NCI-H1694 treated with DMSO at 0.1 percent for 48 hours (cell line): ENCODE measurements at places on chromosomes 7 and 10.

DNA sequence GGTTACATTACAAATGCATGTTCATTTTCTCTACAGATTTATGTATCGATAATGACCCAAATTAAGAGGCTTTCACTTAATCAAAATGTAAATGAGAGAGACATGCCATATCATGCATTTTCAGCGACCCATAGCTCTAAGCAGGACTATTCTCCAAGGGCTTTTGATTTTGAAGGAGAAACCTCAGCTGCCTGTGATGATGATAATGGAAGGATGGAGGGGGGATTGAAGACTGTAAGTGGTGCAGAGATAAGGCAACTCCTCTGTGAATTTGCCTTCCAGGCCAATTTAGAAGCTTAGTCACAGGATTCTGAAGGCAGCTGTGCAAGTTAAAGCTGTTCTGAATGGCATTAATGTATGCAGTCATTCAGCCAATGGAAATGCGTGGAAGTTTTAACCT, 8.3 kb downstream of the VSTM2A start:
- DNase-seq = no peak

DNA sequence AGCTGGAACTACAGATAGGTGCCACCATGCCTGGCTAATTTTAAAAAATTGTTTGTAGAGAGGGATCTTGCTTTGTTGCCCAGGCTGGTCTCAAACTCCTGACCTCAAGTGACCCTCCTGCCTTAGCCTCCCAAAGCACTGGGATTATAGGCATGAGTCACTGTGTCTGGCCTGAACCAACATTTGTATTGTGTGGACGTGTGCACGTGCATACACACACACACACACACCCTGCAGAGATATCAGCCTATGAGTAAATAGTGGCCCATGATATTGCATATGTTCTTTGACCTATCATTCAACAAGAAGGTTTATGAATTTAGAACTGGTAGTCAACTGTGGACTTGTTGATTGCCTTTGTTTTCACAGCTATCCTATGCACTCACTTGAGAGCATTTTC, 161.6 kb downstream of the BAMBI start:
- DNase-seq = no peak

GRCh38 chr7:29921404-29922010, 68.1 kb downstream of the SCRN1 start:
- peak; percentile 69 for DNase-seq

GRCh38 chr7:106795877-106796231, 69.2 kb upstream of the PIK3CG start:
- DNase-seq = no peak

- DNase-seq = no peak
Observed at GRCh38 chr7:82156168-82156567, 287.4 kb downstream of the CACNA2D1 start.

GRCh38 chr7:1298931-1299885, 66.5 kb downstream of the UNCX start:
- no peak for DNase-seq

DNA sequence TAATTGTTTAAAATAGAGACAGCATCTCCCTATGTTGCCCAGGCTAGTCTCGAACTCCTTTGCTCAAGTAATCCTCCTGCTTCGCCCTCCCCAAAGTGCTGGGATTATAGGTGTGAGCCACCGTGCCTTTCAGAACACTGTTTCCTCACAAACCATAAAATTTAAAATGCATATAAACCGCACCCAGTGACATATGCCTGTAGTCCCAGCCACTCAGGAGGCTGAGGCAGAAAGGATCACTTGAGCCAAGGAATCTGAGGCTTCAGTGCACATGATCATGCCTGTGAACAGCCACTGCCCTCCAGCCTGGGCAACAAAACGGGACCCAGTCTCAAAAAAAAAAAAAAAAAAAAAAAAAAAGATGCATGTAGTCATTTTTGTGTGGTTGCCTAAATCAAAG, 36.8 kb downstream of the ACBD5 start:
- DNase-seq = no peak

GRCh38 chr10:73812657-73813056, 1.3 kb upstream of the NDST2 start:
- no peak for DNase-seq

GRCh38 chr7:35251606-35252310, 2.1 kb downstream of the TBX20 start:
- DNase-seq = no peak

- no peak for DNase-seq
Observed at GRCh38 chr10:102627736-102628293, 16.5 kb upstream of the TRIM8 start.

- peak; percentile 9 for DNase-seq
Observed at GRCh38 chr7:71710442-71710841, 578.5 kb downstream of the GALNT17 start.

GRCh38 chr7:124420367-124420766, 345.2 kb downstream of the GPR37 start:
- no peak for DNase-seq

DNA sequence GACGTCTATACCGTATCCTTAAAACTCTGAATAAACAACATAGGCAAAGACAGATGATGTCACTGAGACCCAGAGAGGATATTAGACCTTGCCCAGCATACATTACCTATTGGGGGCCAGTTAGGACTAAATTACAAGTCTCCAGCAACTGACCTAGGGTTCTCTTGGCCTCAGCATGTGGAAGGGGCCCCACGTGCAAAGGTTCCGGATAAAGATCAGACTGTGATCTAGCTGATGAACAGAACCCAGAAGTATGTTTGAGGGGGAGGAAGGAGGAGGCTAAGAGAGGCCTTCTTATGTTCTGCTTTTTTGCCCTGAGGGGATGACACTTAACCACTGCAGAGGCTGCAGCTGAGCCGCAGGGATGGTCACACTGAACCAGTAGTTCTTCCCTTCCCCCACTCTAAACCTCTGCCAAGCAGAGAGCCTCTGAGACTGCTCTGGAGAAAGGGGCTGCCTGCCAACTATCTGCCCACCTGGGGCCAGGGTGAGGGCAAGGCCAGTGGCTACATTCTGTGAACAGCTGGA, 24.0 kb upstream of the KMT2C start:
- DNase-seq = no peak

GRCh38 chr7:27184337-27185012, 557 bp downstream of the HOXA11 start:
- no peak for DNase-seq

DNA sequence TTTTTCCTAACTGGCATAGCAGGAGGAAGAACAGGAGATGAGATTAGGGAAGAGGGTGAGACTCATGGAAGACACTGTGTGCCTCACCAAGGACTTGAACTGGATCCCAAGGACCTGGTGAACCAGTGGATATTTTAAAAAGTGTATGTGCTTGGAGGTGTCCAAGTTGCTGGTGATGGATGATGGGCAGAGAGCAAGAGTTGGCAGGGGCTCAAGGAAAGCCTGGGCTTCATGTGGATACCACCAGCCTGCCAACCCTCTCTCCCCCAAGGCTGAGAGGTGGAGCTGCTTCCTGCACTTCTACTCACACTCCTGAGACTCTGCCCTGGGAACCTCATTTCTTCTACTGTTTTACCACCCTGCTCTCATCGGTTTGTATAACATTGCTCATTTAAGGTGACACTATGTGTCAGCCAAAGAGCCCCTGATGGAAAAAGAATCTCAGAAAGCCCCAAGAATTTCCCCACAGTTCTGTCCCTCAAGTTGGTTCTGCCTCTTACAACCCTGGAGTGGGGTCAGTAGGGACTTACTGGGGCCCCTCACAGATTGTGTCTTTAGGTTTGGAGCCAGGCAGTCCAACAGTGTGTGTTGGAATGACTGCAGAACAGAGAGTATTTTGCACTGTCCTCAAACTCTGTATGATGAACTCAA, 56.2 kb upstream of the PDCD4 start:
- no peak for DNase-seq

- no peak for DNase-seq
Observed at GRCh38 chr7:76354981-76355730, 3.6 kb downstream of the YWHAG start.

GRCh38 chr10:88938039-88938438, 14.5 kb downstream of the ACTA2 start:
- DNase-seq = no peak

DNA sequence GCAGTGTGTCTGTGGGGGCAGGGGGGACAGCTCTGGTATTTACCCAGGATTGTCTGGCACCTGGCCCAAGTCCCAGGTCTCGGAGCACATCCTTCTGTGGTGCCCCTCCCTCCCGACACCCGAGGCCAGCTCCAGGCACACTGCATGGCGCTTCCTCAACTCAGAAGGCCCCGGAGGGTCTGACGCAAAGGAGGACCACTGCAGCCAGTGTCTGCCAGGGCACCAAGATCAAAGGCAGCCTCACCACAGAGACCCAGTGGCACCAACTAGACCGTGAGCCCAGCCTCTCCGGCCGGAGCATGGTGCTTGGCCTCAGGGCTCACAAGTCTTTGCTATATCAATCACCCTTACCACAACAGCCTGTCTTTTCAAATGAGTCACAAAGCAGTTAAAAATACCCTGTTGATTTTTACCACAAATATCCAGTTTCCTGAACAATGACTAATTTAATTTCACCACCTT, 99.3 kb upstream of the DDC start:
- no peak for DNase-seq

GRCh38 chr10:3293581-3294431, 121.2 kb upstream of the PITRM1 start:
- DNase-seq = no peak

DNA sequence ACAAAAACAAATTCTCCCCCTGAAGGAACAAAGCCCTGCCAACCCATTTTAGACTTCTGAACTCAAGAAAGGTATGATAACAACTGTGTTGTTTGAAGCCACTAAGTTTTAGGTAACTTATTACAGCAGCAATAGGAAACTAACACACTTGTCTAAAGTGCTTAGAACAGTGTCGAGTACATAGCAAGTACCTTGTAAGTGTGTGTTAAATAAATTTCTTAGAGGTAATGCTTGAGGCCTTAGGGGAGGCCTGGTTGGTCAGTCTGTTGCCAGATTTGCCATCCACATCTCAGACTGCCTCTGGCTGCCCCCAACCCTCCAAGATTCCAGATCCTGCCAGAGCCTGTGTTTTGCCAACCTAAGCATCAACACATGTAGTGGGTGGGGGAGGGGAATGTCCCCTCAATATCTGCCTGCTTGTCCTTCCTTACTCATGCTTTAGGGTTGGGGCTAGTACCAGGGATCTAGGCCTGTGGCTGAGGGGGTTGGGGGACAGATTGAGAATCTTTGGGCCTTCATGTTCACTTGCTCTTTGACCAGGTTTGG, 27.1 kb upstream of the PAX2 start:
- no peak for DNase-seq

- DNase-seq = no peak
Observed at GRCh38 chr10:15172306-15172840, 3.9 kb upstream of the NMT2 start.

- no peak for DNase-seq
Observed at GRCh38 chr7:150879345-150879744, 27.0 kb downstream of the AOC1 start.

DNA sequence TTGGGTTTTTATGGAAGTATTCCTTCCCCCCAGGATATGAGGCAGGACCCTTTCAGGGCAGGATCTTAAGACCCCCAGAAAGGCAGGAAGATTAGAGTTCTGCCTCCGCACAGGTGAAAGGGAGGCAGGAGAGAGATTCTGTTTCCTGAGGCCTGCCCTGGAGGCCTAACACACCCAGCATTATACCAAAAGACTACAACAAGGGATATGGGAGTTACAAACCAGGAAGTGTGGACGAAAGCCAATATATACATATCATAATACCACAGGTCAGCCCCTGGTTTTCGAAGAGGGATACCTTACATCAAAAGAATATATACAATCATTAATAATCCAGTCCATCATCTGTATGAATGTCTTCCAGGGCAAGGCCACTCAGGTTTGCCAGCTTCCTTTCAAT, 14.2 kb downstream of the MINPP1 start:
- no peak for DNase-seq

DNA sequence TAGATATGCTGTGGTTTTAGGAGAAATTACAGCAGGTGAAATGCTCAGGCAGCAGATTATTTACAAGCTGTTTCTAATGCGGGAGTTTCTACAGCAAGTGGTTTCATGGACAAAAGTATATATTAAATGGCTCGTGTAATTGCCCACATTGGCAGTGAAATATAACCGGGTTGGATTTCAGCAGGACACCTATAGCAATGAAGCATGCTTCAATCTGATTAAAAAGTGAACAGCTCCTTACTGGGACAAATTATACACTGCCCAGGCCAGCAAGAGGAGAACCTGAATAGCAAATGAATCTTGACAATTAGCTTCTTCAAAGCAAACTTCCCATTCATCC, 35.2 kb upstream of the LYZL1 start:
- DNase-seq = no peak

GRCh38 chr10:130003787-130004613, 39.9 kb upstream of the EBF3 start:
- no peak for DNase-seq

DNA sequence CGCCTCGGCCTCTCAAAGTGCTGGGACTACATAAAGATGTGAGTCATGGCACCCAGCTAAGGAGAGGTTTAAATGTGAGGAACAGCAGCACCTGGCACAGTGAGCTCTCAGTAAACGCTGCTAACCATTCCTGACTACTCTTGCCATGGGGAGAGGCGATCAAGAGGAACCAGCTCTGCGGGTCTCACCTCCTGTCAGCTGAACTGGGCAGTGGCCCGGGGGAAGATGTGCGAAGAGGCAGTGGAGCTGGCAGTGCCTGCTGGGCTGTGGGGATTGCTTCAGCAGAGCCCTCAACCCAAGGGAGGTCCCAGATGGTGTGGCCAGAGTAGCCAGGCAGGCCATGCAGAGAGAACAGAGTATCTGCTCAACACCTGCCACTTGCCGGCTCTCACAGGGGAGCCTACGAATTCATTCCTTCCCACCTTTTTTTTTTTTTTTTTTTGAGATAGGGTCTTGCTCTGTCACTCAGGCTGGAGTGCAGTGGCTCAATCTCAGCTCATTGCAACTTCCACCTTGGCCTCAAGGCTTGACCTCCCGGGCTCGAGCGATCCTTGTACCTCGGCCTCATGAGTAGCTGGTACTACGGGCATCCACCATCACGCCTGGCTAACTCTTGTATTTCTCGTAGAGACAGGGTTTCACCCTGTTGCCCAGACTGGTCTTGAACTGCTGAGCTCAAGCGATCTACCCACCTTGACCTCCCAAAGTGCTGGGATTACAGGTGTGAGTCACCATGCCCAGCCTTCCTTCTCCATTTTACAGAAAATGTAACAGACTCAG, 6.8 kb downstream of the POLM start:
- DNase-seq = no peak

GRCh38 chr10:123142701-123143161, 5.2 kb upstream of the HMX2 start:
- no peak for DNase-seq

- no peak for DNase-seq
Observed at GRCh38 chr10:3869036-3869435, 84.0 kb upstream of the KLF6 start.

GRCh38 chr7:93053949-93054943, 63.5 kb downstream of the SAMD9 start:
- no peak for DNase-seq

DNA sequence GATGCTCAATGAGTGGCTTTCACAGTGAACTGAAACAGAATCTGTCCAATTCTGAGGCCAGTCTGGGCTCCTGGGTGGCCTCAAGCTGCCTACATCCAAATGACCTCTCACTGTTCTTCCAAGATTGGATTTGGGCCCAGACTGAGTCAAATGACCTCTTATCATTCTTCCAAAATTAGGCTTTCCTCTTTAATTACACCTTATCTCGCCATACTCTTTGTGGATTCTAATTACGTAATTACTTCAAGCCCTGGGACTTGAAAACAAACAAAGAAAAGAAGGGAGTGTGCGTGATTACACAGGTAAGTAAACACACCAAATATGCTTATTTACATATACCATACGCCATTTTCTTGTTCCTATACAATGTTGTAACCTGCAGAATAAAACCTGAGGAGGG, 18.8 kb downstream of the SORBS1 start:
- no peak for DNase-seq
